ENCODE measurements at places on chromosomes 7 and 10.
A peak's percentile ranks its signal among the peaks of the same experiment; 100 is the strongest.

DNA sequence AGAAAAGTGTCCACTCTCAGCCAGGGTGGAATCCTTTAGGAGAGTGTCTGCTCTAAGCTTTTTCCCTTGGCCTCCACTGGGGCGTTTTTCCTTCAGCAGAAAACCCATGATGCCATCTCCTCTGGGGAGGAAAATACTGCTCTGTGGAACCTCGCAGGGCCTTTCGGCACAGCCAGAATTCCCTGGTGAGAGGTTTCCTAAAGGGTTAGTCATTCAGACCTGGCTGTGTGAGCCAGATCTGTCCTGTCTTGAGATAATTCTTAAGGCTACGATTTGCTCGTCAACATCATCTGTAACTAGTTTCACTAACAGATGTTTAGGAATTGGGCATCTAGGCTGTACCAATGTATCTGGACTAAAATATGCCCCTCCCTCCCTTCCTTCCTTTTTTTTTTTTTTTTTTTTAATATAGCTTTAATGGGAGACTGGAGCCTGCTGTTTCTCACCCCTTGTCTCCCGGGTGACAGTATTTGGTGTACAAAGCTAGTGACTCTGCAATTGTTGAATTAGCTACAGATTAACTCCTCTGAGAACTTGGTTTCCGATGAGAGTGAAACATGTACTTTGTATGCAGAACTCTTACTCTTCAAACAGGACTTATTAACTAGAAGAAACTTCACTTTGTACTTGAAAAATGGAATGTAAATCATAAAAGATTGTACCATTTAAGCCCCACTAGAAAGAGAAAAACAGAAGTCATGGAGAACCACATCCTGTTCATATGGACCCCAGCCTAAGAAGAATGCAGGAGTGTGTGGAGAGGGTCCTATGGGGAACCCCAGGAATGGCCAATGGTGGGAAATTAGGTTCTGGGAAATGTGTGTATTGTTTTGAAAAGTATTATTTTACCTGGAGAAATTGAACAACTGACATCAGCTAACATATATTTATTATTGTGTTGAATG, 230.9 kb downstream of the CAMK1D start:
- DNase-seq, result no peak

- no peak for DNase-seq
Observed at GRCh38 chr7:148434181-148434757, 156.3 kb upstream of the C7orf33 start.

GRCh38 chr7:55086413-55087201, 67.8 kb downstream of the EGFR start:
- DNase-seq, result no peak

- no peak for DNase-seq
Observed at GRCh38 chr7:95867309-95867708, 95.0 kb downstream of the DYNC1I1 start.

GRCh38 chr10:108601851-108602250, 1321.5 kb downstream of the XPNPEP1 start:
- DNase-seq, result no peak

GRCh38 chr7:46450425-46450824, 529.4 kb upstream of the IGFBP3 start:
- no peak for DNase-seq

- no peak for DNase-seq
Observed at GRCh38 chr10:86964847-86965190, 3.5 kb upstream of the ADIRF start.

GRCh38 chr10:125782054-125782453, 6.4 kb upstream of the MMP21 start:
- DNase-seq, result no peak

- peak; percentile 55 for DNase-seq
Observed at GRCh38 chr10:86971232-86971991, 3.1 kb downstream of the ADIRF start.
